ENCODE measurements at places on chromosomes 16 and 17. TPM values are rescaled to one million over a fixed set of nuclear protein-coding genes. Genes with fewer than 3 reads are reported as not detected.

DNA sequence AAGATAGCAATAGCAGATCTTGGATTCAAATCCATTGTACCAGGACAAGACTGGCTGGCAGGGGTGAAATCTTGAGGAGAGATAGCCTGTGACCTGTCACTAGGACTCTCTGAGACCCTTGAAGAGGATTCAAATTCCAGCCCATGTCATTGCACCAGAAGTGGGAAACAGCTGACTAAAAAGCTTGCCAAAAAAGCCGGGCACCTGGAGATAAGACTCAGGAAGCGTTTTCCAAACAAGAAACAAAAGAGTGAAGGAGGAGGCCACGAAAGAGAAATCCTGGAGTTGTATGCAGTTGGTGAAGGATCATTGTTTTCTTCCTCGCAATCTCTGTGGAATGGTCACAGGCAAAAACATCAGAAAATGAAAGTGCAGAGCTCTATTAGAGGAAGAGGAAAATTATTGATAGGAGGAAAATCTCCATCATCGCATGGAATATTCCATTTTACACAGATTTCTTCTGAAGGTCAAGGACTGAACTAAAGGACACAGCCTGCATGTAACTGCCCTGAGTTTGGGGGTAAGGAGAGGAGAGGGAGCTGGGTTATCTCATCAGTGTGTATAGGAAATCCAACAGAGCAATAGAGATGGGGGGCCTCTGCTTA is 9.0 kb upstream of the WSB1 start:
- DNase-seq = no peak

C17orf113 gene
- total RNA-seq = 3.7 TPM

DNA sequence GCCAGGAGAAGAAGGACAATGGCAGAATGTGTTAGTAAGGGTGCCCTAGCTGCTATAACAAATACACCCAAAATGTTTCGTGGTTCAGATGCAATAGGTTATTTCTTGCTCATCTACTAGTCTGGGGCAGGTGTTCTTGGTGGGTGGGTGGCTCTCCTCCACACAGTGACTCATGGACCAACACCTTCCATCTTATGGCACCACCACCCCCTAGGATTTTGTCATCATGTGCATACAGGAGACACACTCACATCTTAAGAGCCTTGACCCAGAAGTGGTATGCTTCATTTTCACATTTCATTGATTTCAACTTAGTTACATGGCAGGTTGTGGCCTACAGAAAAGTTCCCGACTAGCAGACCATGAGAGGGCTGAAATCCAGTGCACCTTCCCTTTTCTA is 114.7 kb downstream of the AMFR start:
- no peak for DNase-seq

OR3A3 gene
- not detected for total RNA-seq

- no peak for DNase-seq
These were observed 724.1 kb upstream of the SOX9 start for GRCh38 chr17:71396711-71397110.

GRCh38 chr17:69018022-69018615 is 42.6 kb downstream of the ABCA9 start:
- no peak for DNase-seq

EME1 gene
- total RNA-seq = 1.4 TPM

DNA sequence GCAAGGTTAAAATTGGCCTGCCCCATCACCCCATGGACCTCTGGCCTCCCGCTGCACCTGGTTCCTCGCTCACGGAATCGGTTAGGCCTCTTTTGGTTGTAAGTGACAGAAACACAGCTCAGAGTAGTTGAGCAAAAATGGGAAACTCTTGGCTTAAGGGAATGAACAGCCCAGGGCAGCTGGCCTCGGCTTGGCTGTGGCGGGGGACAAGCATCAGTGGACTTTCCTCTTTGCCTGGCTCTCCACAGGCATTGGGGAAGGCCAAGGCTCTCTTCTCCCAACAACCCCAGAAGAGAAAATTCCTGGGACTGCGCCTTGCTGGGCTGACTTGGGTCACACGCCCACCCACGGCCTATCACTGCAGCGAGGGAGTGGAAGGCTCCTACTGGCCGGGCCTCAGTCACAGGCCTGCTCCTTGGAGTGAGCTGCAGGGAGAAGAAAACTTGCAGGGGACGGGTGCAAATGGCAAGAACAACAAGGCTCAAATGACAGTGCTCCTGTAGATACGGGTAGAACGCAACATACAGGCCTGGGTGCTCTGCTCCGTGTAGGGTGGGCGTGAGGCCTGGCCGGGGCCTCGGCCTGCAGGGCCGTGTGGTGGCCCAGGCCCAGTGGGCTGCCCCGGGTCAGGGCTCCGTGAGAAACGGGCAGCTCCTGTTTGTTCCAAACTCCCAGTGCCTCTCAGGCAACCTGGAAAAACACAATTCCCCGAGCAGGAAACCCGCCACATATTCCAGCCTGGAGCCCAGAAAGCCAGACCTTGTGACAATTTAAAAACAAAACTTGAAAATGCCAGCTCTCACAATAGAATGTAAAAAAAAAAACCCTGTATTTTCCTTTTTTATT is 25.0 kb upstream of the ATP2A3 start:
- no peak for DNase-seq

GRCh38 chr17:35545150-35545549 is 7.7 kb upstream of the SLFN12L start:
- DNase-seq = no peak

- DNase-seq = peak; percentile 62
These were observed 20.9 kb upstream of the KRT19 start for GRCh38 chr17:41548844-41549595.

NTN1 gene
- 1.1 TPM for total RNA-seq

DNA sequence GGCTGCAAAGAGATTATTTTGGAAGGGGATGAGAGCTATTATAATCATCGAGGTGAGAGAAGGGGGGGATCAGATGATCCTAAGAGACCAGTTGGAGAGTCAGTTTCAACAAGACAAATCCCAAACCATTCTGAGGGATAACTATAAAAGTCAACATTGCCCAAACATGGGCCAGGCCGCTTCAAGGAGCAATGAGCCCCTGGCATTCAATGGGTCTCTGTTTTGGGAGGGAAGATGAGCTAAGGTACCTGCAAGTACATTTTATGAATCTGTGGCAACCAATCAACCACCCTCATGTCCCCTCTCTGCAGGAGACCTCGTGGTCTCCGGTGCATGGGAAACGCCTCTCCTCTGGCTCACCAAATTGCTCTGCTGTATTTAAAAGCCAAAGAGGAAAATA is 209.9 kb upstream of the C16orf82 start:
- DNase-seq = no peak

CSF3 gene
- total RNA-seq = 0.16 TPM

PABPN1L gene
- not detected for total RNA-seq

- no peak for DNase-seq
These were observed 16.0 kb downstream of the ARHGAP17 start for GRCh38 chr16:24999088-24999670.

NPIPB6 gene
- not detected for total RNA-seq
